ENCODE measurements at places on chromosomes 3 and 15. TPM values are rescaled to one million over a fixed set of nuclear protein-coding genes. Genes with fewer than 3 reads are reported as not detected.

The ZCWPW2 gene
- 0.95 TPM for polyA plus RNA-seq

The LRTM1 gene
- polyA plus RNA-seq: not detected

The ITPKA gene
- not detected for polyA plus RNA-seq

The THBS1 gene
- 0.02 TPM for polyA plus RNA-seq

The PRTG gene
- not detected for polyA plus RNA-seq

The EPHB3 gene
- polyA plus RNA-seq: not detected

The CELF6 gene
- polyA plus RNA-seq: 0.14 TPM

The TIGIT gene
- 210 TPM for polyA plus RNA-seq

The BCL6 gene
- 3.4 TPM for polyA plus RNA-seq

The C3orf49 gene
- polyA plus RNA-seq: not detected

The FBXW12 gene
- not detected for polyA plus RNA-seq

The TMEM40 gene
- polyA plus RNA-seq: not detected

The NR2E3 gene
- polyA plus RNA-seq: not detected

The MESP2 gene
- not detected for polyA plus RNA-seq

The LRRC31 gene
- polyA plus RNA-seq: not detected
